ENCODE measurements at places on chromosomes 3 and 15.

- DNase-seq, result no peak
These were observed 18.4 kb downstream of the ZDHHC23 start for GRCh38 chr3:113966172-113966571.

DNA sequence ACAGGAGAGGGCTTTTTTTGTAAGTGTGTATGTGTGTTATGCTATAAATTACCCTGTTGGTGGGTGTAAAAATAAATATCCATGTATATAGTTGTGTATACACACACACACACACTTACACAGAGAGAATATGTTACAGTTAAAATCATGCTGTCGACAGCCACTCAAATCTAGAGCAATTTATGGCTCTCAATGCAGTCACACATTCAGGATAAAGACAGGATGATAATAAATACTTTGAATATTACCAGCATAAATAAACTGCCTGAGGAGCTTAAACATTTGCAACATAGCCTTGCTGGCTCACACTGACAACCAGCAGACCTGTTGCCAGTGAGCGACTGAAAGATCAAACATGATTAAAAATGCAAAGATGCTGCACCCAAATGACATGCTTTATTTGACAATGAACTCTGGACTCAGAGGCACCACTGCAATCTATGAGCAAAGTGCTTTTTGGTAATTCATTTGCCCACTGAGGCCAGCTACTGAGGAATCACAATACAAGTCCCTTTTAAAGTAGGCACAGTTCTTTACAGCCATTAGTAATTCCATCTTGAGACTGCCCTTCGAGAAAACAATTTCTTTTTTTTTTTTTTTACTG lies 458.9 kb downstream of the FHIT start:
- DNase-seq, result no peak

GRCh38 chr15:62469478-62469873 lies 304.4 kb upstream of the C2CD4B start:
- DNase-seq, result no peak

- peak; percentile 52 for DNase-seq
These were observed 359.7 kb upstream of the ROPN1 start for GRCh38 chr3:124351430-124352148.

DNA sequence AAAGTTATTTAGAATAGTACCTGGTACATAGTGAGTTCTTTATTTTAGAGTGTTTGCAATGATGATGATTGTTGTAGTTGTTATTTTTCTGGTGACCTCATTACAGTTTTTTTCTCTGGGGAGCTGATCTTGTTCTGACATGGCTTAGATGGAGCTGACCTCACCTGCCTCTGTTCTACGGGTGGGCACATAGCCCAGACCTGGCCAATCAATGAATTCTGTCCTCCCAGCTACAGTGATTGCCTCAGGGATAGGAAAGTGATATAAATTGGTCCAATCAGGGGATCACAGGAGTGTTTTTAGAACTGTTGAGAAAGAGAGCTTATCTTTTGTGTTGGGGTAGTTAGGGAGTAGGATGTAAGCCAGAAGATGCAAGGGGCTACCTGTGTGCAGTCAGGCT lies 3.2 kb upstream of the NANOGP8 start:
- no peak for DNase-seq

GRCh38 chr3:55882006-55882405 lies 394.9 kb upstream of the WNT5A start:
- no peak for DNase-seq
